ENCODE measurements at places on chromosomes 2 and 18.

- DNase-seq = peak; percentile 56
Observed at GRCh38 chr2:182506606-182507005, 79.8 kb upstream of the PDE1A start.

DNA sequence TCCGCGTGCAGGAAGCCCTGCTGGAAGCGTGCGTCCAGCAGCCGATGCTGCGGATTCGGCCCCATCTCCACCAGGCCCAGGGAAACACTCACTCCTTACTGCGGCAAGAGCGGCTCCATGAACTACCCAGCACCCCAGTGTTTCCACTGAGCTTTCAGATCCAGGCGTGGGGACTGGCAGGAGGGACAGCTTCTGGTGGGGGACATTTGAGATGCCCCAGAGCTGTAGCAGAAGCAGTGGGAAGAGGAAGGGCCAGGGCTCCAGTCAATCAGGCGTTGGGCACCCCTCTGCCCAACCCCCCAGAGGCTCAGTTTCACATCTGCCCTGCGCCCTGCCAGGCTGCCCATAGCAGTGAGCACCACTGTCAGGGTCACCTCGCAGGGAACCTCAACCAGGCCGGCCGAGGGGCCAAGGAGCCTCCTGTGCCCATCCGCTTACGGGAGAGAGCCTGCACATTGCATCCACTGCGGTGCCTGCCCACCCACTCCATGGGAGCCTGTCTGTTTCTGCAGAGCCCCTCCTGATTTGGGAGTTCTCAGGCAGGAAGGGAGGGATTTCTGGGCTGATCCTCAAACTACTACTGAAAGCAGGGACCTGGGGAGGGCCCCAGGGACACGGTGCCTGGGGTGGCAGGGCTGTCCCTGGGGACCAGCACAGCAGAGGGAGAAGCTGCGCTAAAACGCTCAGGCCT, 4.6 kb downstream of the AGXT start:
- no peak for DNase-seq

DNA sequence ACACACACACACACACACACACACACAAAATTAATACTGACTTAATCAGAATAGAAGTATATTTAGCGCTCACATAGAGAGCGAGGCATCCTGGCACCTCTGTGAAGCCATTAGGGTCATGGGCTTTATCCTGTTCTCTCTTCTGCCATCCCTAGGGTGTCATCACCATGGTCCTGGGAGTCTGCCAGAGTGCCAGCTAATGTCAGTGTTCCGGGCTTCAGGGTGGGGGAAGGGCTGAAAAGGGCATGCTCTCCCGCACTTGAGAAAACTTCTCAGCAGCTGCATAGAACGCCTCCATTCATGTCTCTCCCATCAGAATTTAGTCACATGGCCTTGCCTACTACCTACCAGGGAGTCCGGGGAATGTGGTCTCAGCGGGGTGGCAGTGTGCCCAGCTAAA, 19.7 kb upstream of the DYNC2LI1 start:
- no peak for DNase-seq

DNA sequence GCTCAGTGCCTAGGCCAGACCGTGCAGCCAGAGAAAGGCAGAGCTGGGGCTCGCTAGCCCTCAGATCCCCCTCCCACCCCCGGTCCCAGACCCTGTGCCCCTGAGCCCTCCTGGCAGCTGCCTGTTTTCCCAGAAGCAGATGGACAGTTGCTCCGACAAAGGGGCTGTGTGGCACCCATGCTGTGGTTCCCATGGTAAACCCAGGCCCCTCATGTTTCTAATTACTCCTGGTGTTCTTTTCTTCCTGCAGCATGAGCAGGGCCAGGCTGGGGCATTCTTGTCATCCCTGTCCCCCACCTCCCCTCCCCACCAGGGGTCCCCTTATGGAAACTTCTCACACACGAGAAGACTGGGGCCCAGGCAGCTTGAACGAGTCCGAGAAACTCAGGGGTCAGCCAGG, 269.6 kb downstream of the HAUS1 start:
- no peak for DNase-seq

DNA sequence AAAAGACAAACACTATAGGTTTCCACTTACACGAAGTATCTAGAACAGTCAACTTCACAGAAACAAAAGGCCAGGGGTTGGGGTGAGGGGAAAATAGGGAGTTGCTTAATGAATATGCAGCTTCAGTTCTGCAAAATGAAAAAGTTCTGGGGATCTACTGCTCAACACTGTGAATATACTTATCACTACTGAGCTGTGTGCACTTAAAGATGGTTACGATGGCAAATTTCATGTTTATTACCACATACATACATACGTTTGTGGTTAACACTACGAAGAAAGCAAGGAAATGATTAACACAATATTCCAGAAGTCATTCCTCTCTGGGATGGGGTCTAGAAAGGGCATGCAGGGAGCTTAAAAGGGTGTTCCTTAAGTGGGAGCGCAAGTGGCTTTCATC, 19.3 kb downstream of the MBOAT2 start:
- DNase-seq = peak; percentile 64

- no peak for DNase-seq
Observed at GRCh38 chr18:58668211-58668610, 3.1 kb upstream of the MALT1 start.

DNA sequence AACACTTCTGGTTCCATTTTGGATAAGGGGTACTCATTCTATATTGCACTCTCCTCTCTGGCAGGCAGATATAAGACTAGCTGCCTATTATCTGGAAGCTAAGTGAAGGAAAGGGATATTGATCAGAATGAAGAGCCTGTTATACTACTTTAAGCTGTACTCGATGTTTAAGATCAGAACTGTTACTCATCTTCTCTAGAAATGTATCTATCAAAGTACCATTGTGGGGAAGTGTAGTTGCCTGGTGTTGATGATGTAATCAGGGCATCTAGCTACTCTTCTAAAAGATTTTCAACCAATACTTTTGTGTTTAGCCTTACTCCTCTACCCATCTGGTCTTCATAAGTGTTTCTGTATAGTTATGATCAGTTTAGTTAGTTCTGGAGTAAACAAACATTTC, 5.8 kb downstream of the CAMKMT start:
- DNase-seq = no peak

DNA sequence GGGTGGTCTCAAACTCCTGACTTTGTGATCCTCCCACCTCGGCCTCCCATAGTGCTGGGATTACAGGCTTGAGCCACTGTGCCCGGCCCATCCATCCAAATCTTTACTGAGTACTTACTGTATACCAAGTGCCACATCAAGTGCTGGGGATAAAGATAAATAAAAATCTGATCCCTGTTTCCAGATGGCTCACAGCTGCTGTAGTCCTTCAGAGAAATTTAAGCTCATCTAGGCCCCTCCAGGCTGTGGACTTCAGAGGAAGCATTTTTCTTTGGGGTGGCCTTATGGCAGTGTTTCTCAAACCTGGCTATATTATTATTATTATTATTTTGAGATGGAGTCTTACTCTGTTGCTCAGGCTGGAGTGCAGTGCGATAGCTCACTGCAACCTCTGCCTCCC, 33.7 kb upstream of the GTF2A1L start:
- no peak for DNase-seq

DNA sequence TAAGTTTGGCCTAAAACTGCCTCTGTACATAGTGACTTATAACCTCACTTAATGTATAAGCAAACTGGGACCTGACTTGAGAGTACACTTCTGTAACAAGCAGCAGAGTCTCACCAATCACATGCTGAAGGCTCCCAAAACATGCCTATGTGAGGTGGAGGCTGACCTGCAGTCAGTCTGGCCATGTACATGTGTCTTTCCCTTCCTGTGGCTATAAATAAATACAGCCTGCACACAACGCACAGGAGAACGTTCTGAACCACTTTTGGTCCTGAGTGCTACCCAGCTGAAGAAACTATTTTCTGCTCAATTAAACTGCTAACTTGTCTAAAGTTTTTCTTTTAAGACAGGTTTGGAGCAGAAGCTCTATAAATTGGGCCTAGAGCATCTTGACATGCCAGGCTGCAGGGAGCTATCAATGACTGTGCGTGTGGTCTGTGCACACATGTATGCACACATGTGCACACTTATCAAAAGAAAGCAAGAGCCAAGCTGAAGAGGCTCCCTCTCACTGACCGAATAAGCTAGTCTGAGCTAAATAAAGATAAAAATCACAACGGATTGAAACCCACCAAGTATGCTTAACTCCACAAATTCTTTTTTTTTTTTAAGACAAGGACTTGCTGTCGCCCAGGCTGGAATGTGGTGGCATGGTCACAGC, 15.0 kb downstream of the RNASEH1 start:
- no peak for DNase-seq

- no peak for DNase-seq
Observed at GRCh38 chr18:45116116-45116515, 435.4 kb downstream of the SETBP1 start.

- no peak for DNase-seq
Observed at GRCh38 chr2:227370092-227370491, 9.0 kb downstream of the TM4SF20 start.

- DNase-seq = no peak
Observed at GRCh38 chr2:10137053-10137843, 14.7 kb downstream of the RRM2 start.

DNA sequence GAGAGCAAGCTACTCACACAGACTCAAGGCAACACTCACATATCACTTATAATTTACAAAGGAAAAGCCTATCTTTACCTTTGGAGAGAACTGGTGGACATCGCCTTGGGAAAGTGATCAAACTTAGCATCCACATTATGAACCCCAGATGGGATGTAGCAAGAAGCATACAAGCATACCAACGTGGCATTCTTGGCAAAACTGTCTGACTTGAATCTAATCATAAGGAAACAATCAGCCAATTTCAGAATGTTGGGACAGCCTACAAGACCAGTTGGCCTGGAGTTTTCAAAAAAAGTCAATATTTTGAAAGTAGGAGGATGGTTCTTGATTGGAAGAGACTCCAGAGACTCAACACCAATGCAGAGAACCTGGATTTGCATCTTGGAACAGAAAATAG, 79.1 kb upstream of the PMAIP1 start:
- DNase-seq = no peak

GRCh38 chr2:185335879-185336278, 402.7 kb upstream of the FSIP2 start:
- no peak for DNase-seq

DNA sequence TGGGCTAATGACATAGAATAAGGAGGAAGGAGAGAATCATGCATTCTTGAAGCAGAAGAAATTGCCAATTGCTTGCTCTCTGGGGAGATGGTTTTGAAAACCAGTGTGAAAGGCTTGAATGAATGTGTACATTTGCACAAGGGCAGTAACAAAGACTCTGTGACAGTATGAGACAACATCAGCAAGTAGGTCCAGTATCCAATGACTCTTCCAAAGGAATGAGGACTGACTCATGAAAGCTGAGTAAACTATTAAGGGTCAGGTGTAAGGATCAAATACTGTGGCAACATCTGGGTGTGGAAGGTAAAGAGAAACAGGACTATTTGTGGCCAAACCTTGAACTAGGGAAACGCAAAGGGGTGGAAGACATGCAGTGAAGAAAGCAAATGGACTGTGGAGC, 886.0 kb upstream of the CHAC2 start:
- no peak for DNase-seq

DNA sequence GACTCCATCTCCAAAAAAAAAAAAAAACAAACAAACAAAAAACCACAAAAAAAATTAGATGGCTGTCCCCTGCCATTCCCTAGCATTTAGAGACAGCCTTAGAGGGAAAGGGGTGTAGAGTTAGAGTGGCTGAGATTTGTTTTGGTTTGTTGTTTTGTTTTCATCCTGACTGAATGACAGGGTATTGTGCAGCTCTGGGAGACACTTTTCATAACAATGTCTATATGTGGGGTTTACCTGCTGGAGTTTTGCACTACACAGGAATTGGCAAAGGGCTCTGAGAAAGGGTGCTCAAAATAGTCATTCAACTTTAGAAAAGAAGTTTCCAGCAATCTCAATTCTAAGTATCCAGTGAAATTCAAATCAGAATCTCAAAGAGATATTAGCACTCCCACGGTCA, 732.5 kb upstream of the CHAC2 start:
- DNase-seq = no peak

DNA sequence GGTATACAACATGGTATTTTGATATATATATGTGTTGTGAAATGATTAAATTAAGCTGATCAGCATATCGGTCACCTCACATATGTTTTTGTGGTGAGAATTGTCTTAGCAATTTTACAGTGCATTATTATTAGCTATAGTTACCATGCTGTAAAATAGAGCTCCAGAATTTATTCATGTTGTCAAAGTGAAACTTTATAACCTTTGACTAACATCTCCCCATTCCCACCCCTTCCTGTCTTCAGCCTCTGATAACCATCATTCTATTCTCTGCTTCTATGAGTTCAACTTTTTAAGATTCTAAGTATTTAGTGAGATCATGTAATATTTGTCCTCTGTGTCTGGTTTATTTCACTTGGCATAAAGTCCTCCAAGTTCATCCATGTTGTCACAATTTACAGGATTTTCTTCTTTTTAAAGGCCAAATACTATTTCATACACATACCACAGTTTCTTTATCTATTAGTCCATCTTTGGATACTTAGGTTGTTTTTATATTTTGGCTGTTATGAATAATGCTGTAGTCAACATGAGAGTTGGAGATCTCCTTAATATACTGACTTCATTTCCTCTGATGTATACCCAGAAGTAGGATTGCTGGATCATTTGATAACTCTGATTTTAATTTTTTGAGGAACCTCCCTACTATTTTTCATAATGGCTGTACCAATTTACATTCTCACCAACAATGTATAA, 30.3 kb downstream of the NCOA1 start:
- DNase-seq = no peak

All from MV-4-11 (cell line).